ENCODE measurements at places on chromosomes 12 and 14.

DNA sequence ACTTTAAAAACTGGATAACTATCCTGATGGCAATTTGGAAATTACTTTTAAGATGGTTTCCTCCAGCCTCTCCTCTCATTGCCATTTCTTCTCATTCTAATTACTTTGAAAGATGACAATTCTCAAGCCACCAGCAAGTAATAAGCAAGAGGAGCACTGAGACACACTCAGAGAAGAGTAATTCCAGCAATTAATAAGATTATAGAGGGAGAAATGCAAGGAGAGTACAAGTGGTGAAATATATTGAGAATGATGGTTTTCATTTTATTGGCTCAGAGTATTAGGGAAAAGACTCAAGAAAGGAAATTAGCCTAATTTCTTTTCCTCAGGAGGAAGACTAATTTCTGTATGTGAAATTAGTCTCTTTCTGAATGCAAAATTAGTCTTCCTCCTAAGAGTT, 20.5 kb upstream of the MSRB3 start:
- DNase-seq, result no peak

- no peak for DNase-seq
Observed at GRCh38 chr14:30295980-30296379, 263.0 kb upstream of the G2E3 start.

DNA sequence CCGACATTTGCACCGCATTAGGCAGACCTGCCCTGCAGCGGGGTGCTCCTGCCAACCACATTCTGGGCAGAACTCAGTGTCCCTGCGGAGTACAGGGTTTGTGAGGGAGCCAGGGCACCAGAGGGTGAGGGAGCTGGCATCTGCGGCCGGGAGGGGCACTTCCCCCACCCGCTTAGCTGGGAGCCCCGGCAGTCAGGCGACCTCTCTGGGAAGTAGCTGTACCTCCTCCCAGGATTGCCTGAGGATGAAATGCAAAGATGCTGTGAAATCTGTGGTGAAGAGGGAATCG, 58.6 kb downstream of the ANKRD9 start:
- DNase-seq, result no peak

DNA sequence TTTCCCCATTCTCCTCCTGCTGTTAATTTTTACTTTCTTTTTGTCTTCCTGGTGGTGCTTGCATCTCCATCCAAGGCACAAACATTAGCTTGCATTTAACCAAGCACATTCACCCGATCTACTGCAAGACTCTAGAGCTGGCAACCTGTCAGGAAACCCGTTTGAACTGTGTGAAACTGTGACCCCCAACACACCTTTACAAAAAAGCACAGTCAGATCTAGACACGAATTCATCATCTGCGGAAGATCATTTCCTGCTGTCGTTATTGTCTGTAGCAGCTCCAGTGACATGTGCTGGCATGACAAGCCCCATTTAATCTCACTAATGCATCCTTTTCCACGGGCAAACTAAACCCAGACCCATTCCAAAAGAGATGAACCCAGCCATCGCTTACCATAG, 340.5 kb downstream of the VRK1 start:
- no peak for DNase-seq

DNA sequence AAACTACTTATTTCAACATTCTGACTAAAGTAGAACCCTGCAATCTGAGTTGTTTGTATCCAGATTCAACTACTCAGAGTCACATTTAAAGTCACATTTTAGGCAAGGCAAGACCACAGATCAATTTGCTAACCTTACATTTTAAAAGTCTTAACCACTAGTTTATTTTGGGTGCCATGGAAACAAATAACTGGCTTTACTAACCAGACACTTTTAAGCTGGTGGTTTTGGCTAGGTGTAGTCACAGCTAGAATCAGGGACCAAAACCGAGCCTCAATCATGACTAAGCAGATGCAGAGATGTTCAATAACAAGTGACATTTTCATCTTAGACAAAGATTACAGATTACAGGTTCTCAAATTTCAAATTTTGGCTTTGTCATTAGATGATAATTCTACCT, 115.3 kb downstream of the PDE6H start:
- no peak for DNase-seq

- no peak for DNase-seq
Observed at GRCh38 chr14:31837031-31837430, 240.1 kb upstream of the ARHGAP5 start.

Measured in hematopoietic multipotent progenitor cell treated with erythropoietin and hydrocortisone succinate and interleukin-3 and kit ligand, for 8 days (in vitro differentiated cells).